ENCODE measurements at places on chromosomes 7 and 10.

- no peak for DNase-seq
Observed at GRCh38 chr7:40401406-40401805, 266.6 kb downstream of the SUGCT start.

- DNase-seq = no peak
Observed at GRCh38 chr10:35335133-35336083, 901 bp upstream of the CCNY start.

DNA sequence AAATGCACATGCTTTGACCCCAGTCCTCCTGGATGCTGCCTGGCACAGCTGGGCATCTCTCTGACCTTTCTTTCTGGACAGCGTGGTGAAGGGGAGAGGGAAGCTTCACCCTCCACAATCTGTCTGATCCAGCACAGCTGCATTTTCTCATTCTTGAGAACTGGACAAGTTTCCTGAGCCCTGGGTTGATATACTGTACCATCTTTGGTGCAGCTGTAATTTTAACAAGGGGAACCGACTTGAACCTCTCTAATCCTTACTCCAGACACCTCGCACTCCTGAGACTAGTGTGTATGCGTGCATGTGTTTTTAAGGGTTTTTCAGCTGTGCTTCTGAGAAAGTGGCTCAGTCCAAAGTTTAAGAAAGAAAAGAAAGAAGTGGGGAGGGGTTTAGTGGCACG, 655.7 kb downstream of the INHBA start:
- no peak for DNase-seq

- no peak for DNase-seq
Observed at GRCh38 chr7:99786726-99787335, 2.8 kb upstream of the CYP3A4 start.

DNA sequence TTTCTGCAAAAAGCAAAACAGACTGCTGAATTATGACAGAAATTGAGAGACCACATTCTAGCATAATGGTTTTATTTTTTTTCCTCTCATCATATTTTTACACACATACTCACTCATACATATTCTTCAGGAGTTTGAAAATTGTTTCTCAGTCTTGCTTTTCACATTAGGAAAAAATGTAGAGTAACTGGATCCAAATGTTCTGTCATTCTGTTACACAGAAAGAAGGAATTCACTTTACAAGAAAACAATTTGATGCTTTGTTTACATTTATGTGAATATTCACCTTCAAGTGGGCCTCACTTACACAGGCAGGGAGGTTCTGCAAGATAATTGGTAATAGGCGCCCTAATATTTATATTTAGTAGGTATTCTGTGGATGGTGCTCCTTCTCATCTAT, 82.0 kb downstream of the ARL4A start:
- DNase-seq = no peak

- DNase-seq = no peak
Observed at GRCh38 chr7:112495810-112496462, 15.1 kb downstream of the LSMEM1 start.

DNA sequence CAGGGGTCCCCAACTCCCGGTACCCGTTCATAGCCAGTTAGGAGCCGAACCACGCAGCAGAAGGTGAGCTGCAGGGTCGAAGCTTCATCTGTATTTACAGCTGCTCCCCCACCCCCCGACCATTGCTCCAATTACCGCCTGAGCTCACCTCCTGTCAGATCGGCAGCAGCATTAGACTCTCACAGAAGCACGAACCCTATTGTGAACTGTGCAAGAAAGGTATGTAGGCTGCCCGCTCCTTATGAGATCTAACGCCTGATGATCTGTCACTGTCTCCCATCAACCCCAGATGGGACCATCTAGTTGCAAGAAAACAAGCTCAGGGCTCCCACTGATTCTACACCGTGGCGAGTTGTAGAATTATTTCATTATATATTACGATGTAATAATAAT, 14.6 kb upstream of the AZGP1 start:
- no peak for DNase-seq

GRCh38 chr10:10149899-10150298, 867.8 kb upstream of the CELF2 start:
- DNase-seq = no peak

DNA sequence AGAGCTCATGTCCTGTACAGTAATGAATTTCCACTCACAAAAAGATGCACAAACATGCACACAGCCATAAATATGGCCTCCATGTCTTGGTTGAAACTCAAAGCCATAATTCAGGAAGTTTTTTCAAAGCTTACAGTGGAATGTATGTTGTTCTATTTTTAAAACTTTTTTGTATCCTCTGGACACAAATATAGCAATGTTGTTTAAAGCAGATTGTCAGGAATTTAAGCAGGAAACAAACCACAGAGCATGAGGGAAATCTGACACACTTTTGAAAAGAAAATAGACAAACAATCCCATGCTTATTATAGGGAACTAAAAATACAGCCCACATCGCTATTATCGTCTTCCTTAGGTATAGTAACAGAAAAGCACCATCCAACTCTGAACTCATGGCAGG, 21.5 kb downstream of the LRRN3 start:
- DNase-seq = no peak

- no peak for DNase-seq
Observed at GRCh38 chr10:117662126-117662525, 119.6 kb downstream of the EMX2 start.

DNA sequence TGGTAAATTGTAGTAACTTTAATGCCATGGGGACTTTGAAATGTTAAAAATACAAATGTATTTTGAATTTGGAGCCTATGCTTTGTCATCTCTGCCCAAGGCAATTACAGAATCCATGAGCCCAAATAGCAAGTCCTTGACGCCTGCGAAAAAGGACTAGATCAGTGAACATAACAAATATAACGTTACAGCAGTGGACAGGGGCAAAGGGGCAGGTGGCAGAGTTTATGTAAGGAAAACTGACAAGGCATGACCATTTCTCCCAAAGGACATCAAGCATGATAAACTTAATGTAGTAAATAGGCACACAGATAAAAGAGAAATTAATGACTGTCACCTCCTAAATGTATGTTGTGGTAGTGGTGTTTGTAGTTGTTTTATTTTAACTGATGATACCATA, 297.1 kb downstream of the LRRTM3 start:
- no peak for DNase-seq

DNA sequence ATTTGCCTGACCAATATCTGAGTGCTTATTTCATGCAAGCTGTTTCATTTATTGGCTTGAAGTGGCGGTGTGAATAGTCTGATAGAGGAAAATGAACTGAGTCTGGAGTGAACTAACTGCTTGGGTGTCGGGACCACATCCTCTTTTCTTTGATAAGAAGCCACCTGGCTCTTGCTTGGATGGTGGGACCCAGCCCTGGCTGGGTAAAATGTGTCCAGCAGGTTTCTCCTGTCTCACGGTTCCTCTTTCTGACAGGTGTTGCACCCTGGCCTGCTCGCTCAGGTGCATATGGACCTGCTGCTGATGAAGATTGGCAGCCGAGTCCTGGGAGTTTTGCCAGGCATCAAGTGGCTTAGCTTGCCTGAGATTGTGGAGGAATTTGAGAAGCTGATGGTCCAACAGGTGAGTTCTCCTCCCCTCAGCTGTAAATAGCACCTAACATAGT, 1.6 kb downstream of the ADCK2 start:
- no peak for DNase-seq

DNA sequence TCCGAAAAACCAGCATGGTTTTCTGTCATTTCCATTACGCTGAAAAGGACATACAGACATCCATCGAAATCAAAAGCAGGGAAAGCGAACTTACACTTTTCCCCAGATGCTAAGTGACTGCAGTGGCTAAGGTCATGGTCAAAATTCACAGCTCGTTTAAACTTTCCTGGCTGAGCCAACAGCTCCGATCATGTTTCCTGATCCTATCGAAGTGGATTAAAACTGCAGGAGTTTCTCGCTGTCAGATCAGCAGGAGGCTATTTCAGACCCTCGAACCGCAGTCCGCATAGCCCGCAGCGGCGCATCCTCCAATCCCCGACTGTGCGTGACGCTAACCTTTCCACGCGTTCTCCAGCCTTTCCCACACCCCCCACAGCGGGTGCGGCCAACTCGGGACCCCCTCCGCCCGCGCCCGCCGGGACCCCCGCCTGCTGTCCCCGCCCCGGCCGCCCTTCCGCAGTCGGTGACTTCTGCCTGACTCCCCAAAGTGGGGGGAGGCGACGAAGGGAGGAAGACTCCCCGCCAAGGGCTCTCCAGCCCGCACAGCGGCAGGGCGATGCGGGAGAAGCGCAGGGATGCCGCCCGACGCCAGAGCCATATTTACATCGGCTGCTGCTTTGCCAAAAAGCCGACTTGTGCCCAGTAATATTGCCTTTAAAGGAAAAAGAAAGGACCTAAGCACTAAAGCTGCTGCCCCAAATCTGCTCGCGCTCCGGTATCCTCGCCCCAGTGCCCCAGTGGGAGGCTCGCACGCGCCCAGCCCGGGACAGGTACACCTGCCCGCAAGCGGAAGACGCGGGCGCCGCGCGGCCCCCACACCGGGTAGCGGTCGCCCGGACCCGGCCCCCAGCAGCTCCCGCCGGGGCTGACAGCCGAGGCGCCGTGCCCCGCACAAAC, 1.2 kb downstream of the PIP4K2A start:
- DNase-seq = peak; percentile 67

DNA sequence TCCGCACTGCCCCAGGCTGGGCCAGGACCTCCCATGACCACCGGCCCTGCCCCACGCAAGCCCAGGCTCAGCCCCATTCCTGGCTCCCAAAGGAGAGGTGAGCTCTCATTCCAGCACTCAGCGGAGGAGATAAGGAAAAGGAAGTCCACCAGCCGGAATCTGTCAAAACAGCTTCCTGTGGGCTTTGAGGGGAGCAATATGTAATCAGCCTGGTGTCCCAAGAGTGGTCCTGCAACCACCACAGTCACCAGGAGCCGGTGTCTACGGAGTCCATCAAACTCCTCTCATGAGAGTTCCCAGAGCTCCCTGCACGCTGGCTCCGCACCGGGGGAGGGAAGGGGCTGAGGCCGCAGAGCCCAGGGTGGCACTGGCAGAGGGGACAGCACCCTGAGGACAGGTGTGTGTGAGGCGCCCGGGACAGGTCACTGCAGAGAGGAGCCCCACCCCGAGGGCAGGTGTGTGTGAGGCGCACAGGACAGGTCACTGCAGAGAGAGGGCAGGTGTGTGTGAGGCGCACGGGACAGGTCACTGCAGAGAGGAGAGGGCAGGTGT, 57.9 kb downstream of the STK32C start:
- DNase-seq = no peak

DNA sequence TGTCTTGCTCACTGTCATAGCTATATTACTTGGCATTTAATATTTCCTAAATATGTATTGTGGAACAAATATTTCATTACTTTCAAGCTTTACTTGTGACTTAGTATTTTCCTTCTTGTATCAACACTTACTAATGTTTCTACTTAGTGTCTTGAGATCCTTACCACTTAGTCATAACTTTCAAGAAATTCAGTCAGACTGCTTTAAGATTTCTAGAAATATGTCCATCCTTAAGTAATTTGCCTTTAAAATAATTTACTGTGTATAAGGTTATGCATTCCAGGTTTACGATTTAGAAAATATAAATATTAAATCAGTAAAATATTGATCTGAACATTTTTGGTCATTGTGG, 87.3 kb upstream of the CSTF2T start:
- no peak for DNase-seq

DNA sequence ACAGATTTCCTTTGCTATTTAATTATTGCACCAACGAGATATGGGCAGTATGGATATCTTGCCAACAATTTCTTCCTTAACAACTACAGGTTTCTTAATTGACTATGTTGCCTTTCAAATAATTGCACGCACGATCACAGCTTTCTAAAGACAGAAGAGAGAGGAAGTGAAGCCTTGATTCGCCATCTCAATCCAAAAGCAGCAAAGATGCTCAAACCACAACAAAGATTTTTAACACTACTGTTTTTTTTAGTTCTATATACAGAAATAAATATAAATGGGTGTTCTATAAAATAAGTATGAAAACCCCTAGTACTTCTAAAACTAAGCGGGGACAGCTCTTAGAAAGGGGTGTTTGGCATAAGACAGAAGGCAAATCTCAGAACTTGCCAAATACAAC, 251.3 kb downstream of the SFMBT2 start:
- no peak for DNase-seq

DNA sequence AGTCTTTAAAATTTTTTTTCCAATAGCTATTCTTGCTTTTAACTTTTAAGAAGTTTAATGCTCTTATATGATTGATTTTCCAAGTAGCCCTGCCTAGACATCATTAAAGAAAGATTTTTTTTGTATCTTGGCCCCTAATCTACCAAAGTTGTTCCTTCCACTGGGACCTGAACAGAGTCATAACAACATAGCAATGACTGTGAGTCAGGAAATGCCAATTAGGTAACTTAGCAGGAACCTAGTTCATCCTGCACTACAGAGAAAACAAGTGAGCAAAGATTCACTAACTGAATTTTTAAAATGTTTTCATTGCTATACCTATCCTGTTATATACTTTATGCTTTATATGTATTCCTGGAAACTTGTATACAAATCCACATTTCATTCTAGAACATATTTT, 284.7 kb downstream of the BICC1 start:
- no peak for DNase-seq

- DNase-seq = no peak
Observed at GRCh38 chr10:63584725-63585035, 63.5 kb downstream of the REEP3 start.

- DNase-seq = no peak
Observed at GRCh38 chr10:70523549-70523948, 45.0 kb downstream of the PALD1 start.

DNA sequence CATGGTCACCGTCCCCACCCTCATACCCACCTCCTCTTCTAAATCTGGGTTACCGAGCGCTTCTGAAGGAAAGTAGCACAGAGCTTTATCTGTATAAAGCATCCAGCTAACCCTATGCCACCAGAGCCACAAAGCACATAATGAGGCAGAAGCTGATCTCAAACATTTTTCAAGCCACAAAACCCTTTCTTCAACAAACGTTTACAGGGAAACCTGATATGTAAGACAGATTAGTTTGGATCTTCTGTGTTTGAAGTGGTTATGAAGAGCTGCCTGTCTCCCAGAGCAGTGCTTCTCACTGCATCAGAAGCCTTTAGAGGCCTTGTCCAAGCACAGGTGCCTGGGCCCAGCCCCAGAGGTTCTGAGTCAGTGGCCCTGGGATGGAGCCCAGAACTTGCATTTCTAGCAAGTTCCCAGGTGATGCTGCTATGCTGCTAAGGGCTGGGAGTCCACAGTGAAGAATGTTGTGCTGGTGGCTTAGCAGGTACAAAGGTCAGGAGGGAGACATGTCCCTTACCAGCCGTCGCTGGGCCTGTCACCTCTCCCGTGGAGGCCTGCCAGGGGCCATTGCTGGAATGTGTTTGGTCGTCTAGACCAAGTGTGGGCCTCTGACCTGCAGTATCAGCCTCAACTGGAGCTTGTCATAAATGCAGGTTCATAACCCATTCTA, 90.4 kb downstream of the TAF3 start:
- no peak for DNase-seq

- DNase-seq = no peak
Observed at GRCh38 chr10:86715156-86715795, 41.1 kb upstream of the BMPR1A start.
